NCI-H2029 (cell line): ENCODE measurements at places on chromosomes 1 and 21.

GRCh38 chr1:179166663-179167417 is 62.6 kb downstream of the ABL2 start:
- no peak for DNase-seq

DNA sequence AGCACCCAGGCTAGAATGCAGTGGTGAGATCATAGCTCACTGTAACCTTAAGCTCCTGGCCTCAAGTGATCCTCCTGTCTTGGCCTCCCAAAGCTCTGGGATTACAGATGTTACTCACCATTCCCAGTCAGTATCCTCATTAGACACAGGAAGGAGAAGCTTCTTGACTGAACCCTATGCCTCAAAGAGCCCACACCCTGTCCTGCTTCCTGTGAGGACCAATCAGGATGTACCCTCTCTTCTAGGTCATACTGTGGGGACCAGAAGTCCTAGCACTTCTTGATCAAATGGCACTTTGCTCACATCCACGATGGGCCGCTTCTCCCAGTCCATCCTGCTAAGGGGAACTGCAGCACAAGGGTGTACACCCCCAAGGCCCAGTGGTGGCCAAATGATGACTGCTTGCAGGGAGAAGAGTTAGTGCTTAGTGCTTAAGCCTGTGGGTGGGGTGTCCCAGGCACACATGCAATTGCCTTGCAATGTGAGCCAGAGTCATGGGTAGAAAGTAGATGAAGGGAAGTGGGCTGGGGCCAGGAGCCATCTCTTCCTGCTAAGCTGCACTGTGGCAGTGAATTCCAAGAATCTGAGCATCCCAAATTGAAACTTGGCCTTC is 9.8 kb downstream of the CD34 start:
- no peak for DNase-seq

DNA sequence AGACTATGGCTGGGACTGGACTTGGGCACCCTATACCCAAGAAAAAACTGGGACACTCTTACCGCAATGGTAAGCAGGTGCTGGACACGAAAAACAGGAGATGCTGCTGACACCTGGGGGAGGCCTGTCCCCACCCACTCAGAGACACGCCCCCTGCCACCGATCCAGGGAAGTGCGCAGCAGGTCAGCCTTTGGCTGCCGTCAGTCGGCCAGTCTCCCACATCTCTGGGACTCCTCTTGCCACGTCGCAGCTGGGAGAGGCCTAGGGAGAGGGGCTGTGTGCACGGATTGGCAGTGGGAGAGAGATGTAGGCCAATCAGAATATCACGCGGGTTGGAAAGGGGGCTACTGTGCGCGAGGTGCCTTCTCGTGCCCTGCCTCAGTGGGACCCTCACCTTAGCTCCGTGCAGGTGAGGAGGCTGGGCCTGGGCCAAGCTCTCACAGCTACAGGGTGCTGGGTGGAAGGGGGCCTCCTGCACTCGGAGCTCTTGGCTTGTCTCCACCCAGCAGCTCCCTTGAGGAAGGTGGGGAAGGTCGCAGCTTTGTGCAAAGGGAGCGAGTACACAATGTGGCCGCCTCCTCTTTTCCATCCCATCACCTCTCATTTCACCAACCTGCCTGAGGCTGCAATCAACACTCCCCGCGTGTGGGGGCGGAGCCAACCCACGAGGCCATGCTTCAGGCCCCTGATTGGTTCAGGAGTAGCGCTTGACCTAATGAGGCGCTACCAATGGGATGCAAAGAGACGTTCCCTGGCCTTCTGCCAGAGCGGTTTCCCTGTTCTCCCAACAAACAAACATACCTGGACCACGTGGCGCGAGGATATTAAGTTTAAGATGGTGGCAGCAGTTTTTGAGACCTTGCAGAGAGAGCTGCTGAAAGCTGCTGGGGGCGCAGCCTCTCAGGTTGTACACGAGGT is 25.7 kb upstream of the LDLRAP1 start:
- no peak for DNase-seq

GRCh38 chr1:113012149-113012548 is 56.2 kb upstream of the SLC16A1 start:
- DNase-seq = no peak

GRCh38 chr1:99727575-99728185 is 38.8 kb downstream of the FRRS1 start:
- no peak for DNase-seq

DNA sequence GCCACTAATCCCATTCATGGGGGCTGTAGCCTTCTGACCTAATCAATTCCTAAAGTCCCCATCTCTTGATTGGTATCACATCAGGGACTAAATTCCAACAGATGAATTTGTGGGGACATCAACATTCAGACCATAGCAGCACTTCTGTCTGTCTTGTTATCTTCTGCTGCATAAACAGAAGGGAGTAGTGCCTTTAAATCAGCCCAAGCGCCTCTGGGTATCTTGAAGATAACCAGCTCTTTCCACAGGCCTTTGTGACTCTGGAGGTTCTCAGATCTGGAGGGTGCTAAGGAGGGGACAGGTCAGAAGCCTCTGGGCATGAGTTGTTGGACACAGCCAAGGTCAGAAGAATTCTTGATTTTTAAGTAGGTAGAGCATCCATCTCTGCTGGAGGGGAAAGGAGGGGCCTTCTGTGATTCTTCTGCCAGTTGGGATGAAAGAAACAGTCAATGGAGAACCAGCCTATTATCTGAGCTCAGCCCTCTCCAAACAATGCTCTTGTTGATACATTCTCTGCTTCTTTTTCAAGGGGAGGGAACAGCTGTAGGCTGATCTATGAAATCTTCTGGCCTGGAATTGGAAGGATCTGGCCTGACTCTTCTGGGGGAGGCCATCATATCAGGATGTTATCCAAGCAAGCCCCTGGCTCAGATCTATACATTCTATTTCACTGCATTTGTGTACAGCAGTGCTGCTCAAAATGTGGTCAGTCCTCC is 31.3 kb upstream of the LRIG2 start:
- no peak for DNase-seq

GRCh38 chr1:17523321-17524041 is 16.0 kb upstream of the ARHGEF10L start:
- DNase-seq = no peak

DNA sequence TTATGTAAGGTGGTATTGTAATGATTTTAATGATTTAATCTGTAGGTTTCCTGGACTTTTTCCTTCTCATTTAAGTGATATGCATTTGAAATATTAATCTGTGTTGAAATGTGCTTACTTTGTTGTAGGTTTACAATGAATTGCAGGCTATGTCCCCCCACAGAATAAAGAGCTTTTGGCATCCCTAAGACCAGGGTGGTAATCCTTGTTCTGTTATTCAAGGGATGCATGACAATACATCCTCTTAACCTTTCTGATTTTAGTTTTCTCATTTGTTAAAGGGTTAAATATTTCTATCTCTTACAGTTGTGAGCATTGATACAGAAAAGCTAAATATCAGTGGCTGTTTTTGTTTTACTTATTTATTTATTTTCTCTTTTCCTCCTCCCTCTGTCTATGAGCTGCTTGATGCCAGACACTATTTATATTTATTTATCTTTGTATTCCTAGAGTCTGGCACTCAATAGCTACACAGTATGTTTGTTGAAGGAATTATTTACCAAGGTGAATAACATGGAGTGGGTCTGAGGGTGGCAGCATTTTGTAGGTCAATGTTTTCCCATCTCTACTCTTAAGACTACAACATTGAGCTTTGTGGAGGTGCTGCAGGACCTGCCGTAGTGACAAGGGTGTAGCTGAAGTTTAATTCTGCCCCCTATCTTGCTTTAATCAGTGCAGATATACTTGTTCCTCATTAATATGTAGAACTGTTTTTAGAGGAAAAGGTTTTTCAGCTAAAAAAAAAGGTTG is 19.9 kb upstream of the ADGRL2 start:
- no peak for DNase-seq

DNA sequence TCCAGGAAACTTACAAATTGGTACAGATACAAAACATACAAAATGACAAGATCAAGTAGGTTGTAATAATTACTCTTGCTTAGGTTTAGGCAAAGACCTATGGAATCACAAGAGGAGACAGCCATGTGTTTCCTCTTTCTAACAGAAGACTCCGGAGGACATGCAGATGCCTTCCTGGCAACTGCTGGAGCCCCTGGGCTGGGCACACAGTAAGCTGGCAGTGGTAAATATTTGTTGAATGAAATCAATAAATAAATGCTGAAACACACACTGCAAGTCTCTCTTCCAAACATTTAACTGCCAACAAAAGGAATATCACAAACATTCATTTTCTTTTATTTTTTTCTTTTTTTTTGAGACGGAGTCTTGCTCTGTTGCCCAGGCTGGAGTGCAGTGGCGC is 149.4 kb downstream of the SLC45A1 start:
- no peak for DNase-seq

DNA sequence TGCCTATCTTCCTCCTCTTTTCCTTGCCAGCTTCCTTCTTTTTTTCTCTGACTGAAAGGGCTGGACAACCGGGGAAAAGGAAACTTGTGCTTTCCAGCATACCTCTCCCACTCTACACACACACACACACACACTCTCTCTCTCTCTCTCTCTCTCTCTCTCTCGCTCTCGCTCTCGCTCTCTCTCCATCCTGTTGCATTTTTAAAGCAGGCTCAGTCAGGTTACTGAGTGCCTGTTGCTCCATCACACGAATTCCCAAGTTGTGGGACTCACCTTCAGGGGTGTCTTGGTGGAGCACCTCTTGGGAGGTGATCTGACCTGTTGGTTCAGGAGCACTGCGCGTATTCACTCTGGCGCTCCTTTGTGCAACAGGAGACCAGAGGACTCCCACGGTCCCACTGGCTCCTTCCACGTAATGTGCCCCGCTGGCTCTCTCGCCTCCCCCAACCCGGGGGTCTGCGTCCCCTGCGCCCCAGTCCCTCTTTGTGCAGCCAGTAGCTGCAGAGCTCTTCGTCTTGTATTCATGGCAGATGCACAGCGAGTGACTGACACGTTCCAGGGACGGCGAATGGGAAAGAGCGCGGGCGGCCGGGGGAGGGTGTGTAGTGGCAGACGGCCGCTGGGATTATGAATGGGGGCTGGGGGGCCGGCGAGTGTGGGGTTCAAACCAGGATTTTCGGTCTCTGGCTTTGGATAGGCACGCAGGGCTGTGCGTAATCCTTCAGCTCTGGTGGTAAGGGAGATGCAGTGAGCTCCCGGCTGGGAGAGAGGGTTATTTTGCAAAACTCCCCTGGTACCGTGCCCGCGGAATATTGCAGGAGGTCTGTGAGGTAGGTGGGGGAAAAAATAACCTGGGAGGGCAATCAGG is 660 bp upstream of the PDE4B start:
- no peak for DNase-seq

DNA sequence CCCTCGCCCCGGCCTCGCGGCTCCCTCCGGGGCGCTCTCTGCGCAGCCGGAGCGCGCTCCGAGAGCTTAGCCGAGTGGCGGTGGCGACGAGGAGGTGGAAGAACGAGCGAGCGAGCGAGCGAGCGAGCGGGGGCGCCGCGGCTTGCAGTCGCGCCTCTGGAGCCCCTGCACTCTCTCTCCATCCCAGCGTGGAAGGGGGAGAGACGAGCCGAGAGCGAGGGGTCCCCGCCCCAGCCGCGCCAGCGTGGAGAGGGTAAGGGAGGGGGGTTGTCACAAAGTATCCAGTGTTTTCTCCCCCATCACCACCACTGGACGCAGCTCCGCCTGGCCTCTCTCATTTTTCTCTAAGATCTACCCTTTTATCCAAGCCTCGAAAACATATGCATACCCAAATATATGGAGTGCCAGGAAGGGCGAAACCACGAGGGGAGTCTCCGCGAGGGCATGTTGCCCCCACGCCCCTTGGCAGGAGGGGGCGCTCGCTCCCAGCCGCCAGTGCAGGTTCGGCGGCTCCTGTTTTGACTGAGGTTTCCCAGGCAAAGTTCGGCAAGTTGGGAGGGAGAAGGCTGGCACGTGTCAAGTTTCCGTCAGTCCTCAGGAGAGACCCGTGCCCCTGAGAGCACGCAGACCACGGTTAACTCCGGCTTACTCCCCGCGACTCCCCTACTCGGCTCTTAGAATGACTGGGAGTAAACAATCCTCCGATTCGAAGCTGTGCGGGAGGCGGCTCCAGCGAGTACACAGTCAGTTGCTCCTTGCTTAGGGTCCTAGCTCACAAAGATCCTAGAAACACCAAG is 569 bp upstream of the DAB1 start:
- DNase-seq = peak; percentile 25

DNA sequence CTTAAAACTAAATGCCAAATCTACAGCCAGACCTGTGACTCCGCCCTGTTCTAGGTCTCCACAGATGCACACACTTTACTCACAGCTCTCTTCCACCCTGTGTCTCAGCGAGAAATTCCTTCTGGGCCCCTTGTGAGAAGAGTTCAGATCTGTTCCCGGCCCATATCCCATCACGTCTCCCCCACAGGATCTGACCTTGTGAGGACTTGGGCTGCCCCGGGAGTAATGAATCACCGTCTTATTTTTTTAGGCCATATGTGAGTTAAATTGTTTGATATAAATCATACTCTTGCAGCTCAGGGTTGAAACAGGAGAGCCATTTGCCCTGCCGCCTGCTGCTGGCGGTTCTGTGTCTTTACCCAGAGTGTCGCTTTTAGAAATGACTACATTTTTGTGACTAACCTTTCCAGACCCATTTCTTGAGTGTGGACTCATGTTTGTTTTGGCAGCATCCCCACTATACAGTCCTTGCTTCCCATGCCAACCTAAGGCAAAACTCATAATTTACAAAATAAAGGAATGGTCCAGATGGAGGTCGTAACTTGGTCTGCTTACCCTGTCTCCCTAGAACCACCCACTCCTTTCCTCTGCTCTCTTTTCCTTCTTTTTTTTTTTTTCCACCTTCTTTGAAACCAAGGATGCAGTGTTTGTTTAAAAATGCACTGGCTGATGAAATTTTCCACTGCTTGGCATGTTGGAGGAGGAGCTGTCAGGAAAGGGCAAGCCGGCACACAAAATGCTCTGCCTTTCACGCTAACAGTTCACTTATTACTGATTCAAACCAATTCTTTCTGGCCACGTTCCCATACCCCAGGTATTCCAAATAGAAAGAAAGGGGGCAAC is 98.0 kb upstream of the C1orf105 start:
- DNase-seq = no peak

DNA sequence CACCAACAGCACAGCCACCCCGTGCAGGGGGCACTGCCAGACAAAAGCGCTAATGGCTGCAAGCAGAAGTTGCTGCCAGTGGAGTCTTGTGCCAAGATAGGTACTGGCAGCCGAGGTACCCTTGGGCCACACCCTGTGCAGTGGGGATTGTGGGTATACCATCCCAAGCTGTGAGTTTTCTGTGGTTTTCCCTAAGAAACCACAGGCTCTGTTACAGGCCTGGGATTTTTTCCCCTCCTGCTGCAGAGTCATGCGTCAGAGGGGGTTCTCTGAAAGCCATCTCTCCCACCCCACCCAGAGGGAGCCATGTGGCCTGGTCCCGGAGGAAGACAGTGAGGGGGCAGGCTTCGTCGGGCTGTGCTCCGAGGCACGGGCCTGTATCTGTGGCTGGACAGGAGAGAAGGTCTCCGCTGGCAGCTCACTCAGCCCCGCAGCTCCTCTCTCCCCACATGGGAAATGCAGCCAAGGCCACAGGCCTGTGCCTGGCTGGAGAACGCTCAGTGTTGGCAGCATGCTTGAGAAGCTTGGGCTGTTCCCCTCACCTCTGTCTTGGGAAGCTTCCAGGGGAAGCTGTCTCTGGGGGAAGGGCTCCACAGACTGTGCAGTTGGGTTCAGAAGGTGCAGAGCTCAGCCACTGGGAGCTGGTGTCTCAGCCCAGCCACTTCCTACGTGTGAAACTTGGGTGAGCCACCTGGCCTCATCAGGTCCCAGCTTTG is 42.5 kb downstream of the NEK2 start:
- DNase-seq = no peak
